ENCODE measurements at places on chromosomes 1 and 21. TPM values are rescaled to one million over a fixed set of nuclear protein-coding genes. Genes with fewer than 3 reads are reported as not detected.

Gene CAMSAP2
- total RNA-seq = 4.1 TPM

Gene MRPL20
- total RNA-seq = 63.4 TPM

Gene CEP170
- total RNA-seq = 27.4 TPM

Gene RNU1-3
- total RNA-seq = 5,169 TPM

DNA sequence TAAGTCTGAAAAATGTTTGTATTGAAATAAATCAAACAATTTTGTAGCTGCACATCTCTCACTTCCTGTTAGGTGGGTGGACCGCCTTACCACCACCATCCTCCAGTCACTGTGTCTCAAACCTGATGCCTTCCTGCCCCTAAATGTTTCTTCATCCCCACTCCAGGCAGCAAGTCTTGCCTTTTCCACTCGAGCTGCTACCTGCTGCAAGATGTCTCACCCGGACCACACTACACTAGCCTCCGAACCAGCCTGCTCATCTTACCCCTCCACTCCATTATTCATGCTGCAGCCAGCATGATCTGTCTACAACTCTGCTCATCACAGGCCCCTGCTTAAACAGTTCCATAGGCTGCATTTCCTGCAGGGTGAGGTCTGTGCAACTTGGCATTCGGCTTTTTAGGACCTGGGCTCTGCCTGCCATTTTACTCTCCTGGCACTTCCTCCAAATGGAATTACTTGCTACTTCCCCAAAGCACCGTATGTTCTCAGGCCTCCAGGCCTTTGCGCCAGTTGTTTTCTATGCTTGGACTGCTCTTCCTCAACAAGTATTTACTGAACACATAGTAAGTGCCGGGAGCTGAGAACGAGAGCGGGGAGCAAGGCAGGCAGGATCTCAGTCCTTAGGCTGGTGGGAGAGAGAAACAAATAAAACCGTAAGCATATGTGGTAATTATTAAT is 5.2 kb upstream of the SF3A3 start:
- H3K4me3 ChIP-seq = peak overlapping the region; percentile 53
- no peak for DNase-seq
- peak overlapping the region; percentile 75 for H3K27ac ChIP-seq

GRCh38 chr1:71357708-71358107 is 276.9 kb upstream of the ZRANB2 start:
- no peaks in the 10 kb centered on the region for H3K27me3 ChIP-seq
- no peaks in the 10 kb centered on the region for H3K4me1 ChIP-seq
- no peak overlapping the region for H3K27ac ChIP-seq
- H3K4me3 ChIP-seq = no peak overlapping the region

DNA sequence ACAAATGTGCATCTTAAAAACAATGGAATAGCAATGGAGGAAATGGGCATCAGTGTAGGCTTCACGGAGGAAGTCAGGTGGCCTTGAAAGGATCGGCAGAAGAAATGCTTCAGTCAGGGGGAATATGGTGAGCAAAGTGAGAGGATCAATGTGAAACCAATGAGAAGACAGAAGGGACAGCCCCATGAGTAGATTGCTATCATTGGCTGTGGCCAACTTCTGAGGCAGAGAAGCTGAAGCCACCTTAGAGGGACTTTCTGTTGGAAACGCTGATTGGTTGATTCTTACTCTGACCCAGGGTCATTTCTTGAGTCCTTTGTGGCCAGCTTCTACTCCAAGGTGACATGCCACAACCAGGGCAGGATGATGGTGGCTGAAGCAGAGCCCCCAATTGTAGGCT is 130.7 kb upstream of the ZNF648 start:
- no peaks in the 10 kb centered on the region for H3K4me1 ChIP-seq
- no peak overlapping the region for H3K4me3 ChIP-seq
- no peaks in the 10 kb centered on the region for H3K27me3 ChIP-seq
- H3K36me3 ChIP-seq = no peaks in the 10 kb centered on the region
- DNase-seq = no peak
- H3K27ac ChIP-seq = no peak overlapping the region

DNA sequence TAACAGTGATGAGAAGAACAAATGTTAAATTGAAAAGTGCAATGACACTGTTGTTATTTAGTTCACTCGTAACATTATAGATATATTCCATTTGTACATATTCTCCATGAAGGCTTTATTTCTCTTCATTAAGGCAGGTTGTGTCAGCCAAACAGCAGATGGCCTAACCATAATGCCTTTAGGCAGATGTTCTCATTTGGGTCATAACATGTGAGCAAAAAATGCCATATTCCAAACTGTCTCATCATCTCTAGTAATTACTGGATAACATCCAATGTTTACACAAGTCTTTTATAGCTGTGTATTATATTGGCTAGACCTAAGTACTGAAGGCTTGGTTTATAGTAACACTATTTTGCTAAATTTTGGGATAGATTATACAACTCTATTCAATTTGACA is 87.2 kb upstream of the CHODL start:
- no peaks in the 10 kb centered on the region for H3K36me3 ChIP-seq
- no peaks in the 10 kb centered on the region for H3K27me3 ChIP-seq
- no peak overlapping the region for H3K27ac ChIP-seq
- DNase-seq = no peak
- no peak overlapping the region for H3K4me3 ChIP-seq
- no peaks in the 10 kb centered on the region for H3K4me1 ChIP-seq

DNA sequence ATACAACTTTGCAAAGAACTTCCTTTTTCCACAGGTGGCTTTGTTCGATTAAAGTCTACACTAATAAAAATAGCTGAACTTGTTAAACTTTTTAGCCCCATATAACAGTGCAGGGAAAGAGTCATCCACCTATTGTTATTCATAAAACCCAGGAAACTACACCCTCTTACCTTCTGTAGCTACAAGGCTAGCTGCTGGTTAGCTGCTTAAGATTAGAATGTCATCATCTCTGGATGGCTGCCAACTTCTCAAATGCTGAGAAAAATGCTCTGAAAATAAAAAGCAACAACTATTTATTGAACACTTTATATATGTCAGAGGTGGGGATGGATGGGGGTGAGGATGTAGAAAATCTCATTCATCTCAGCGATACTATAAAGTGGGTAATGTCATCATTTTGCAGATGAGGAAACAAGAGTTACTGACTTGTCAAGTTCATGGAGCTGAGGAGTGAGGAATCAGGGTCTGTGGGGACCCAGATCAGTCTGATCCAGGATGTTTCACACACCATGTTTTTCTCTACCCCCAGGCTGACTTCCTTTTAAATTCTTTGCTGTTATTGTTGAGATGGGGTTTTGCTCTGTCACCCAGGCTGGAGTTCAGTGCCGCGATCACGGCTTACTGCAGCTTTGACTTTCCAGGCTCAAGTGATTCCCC is 17.1 kb downstream of the ATP5PF start:
- H3K4me1 ChIP-seq = no peaks in the 10 kb centered on the region
- H3K27me3 ChIP-seq = no peaks in the 10 kb centered on the region
- H3K36me3 ChIP-seq = no peaks in the 10 kb centered on the region

DNA sequence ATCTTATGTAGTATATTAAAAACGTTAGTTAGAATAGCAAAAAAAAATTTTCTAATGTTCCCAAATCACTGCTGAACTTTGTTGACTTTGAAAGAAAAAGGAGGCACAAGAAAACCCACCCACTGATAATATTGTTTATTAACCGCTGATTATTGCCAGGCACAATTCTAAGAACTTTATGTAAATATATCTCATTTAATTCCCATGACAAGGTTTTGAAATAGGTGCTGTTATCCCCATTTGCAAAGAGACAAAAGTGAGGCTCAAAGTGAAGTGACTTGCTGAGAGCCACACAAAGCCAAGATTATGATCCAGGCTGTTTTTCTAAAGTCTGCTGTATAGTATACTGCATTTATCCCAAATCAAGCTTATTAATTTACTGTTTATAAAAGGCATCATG is 56.4 kb downstream of the SASS6 start:
- H3K27ac ChIP-seq = no peak overlapping the region
- H3K4me1 ChIP-seq = peaks cover 3% of the 10 kb centered on the region
- peaks cover 32% of the 10 kb centered on the region for H3K36me3 ChIP-seq
- no peak overlapping the region for H3K4me3 ChIP-seq
- H3K27me3 ChIP-seq = no peaks in the 10 kb centered on the region

GRCh38 chr21:43994085-43994484 is 18.0 kb upstream of the TRAPPC10 start:
- H3K27me3 ChIP-seq = no peaks in the 10 kb centered on the region
- H3K4me3 ChIP-seq = no peak overlapping the region
- H3K27ac ChIP-seq = no peak overlapping the region
- DNase-seq = no peak

- H3K27me3 ChIP-seq = no peaks in the 10 kb centered on the region
- H3K4me3 ChIP-seq = no peak overlapping the region
- H3K27ac ChIP-seq = no peak overlapping the region
Measured at GRCh38 chr1:154822717-154823116, 47.4 kb downstream of the KCNN3 start.

- H3K4me1 ChIP-seq = no peaks in the 10 kb centered on the region
- no peak overlapping the region for H3K27ac ChIP-seq
- DNase-seq = no peak
Measured at GRCh38 chr1:22919341-22920025, 53.2 kb downstream of the LACTBL1 start.

- no peak overlapping the region for H3K27ac ChIP-seq
- H3K36me3 ChIP-seq = no peaks in the 10 kb centered on the region
- H3K4me3 ChIP-seq = no peak overlapping the region
- no peaks in the 10 kb centered on the region for H3K4me1 ChIP-seq
- no peak for DNase-seq
Measured at GRCh38 chr21:31597683-31598082, 61.8 kb upstream of the SOD1 start.

GRCh38 chr21:44551340-44551961 is at the start of gene KRTAP10-2:
Gene KRTAP10-2, minus strand, starts transcription at chr21:44551505. Its CDS starts 47 bp downstream, at chr21:44551458.
- no peaks in the 10 kb centered on the region for H3K4me1 ChIP-seq
- DNase-seq = no peak
- no peak within 1 kb of the TSS for H3K4me3 ChIP-seq
- H3K27ac ChIP-seq = no peak within 1 kb of the TSS
- H3K27me3 ChIP-seq = no peaks in the 10 kb centered on the region
- H3K36me3 ChIP-seq = no peaks in the 10 kb centered on the region

DNA sequence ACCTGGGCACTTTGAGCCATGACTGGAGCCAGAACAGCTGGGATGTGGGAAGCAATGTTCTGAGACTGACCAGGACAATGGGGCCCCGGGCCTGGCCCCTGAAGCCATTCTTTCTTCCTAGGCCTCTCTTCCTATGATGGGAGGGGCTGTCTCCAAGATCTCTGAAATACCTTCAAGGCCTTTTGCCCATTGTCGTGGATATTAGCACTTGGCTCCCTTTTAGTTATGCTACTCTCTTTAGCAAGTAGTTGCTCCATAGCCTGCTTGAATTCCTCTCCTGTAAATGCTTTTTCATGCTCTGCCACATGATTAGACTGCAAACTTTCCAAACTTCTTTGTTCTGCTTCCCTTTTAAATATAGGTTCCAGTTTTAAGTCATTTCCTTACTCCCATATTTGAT is 262.9 kb upstream of the CACYBP start:
- DNase-seq = no peak
- H3K4me1 ChIP-seq = no peaks in the 10 kb centered on the region
- H3K27me3 ChIP-seq = no peaks in the 10 kb centered on the region
- H3K4me3 ChIP-seq = no peak overlapping the region

- DNase-seq = no peak
- no peaks in the 10 kb centered on the region for H3K36me3 ChIP-seq
- no peak overlapping the region for H3K4me3 ChIP-seq
- H3K27ac ChIP-seq = no peak overlapping the region
- no peaks in the 10 kb centered on the region for H3K4me1 ChIP-seq
Measured at GRCh38 chr1:223611936-223612335, 53.6 kb downstream of the CAPN8 start.

All from pancreas (tissue), 10 donors.